ENCODE measurements at places on chromosomes 12 and 14.
A peak's percentile ranks its signal among the peaks of the same experiment; 100 is the strongest.

- DNase-seq = no peak
Measured at GRCh38 chr14:104441275-104442106, 138.1 kb upstream of the C14orf180 start.

DNA sequence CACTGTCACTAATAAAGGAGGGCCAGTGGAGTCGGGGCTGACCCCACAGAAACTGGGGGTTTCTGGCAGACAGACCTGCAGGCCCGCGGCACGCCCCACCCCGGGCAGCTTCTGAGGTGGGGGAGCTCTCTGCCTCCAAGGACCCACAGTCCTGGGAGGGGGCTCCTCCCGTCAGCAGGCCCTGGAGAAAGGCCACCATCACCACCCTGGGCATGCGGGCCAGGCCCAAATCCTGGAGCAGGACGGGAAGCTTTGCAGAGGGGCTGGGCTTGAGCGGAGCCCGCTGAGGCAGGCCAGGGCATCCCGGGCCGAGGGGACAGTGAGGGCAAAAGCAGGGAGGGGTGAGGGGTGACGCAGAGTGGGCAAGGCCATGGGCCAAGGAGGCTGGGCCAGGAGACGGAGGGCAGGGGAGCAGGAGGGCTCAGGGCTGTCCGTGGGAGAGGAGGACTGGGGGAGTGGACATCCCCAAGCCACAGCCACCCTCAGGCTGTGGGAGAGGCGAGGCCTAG lies 11.1 kb upstream of the GPR132 start:
- DNase-seq = no peak

DNA sequence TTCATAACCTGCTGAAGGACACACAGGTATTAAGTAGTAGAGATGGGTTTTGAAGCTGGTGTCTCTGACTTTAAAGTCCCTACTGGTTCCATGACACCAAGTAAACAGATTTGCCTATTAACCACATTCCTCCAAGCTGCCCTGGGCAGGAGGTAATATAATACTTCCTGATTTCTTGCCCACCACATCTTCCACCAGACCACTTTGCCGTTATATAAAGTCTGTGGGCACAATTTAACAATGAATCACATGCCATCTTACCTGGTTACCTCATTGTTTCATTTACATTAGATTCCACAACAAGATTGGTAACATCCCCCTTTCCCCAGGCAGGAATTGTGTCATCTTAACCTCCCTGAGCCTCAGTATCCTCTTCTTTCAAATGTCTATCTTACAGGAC lies 900 bp upstream of the LRRC23 start:
- no peak for DNase-seq

DNA sequence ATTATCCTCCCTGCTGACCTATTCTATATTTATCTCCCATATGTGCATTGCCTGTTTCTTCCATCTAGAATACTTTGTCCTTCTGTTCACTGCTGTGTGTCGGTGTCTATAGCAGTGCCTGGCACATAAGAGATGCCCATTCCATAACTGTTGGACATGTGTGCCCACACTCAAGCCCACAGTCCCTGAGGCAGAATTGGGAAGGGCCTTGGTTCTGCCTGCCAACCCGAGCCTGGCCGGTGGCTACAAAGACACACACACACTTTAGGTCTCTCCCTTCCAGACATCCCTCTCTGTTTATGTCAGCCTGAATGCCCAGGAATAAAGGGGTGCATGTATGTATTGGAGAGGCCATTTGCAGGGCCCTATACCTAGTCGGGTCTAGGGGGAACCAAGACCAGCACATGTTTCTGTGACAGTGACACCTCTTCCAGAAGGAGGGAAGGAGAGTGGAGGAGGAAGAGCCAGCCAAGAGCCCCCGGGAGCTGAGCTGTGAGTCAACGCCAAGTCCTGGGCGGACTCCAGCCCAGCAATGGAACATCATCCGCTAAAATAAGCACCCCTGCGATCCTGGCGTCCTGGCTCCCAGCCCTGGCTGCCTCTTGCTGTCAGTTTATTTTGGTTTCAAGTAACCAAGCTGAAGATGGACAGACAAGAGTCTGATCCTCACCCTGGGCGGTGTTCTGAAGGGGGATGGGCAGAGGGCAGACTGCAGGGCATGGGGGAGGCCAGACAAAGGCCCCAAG lies 4.3 kb upstream of the ASB2 start:
- no peak for DNase-seq

DNA sequence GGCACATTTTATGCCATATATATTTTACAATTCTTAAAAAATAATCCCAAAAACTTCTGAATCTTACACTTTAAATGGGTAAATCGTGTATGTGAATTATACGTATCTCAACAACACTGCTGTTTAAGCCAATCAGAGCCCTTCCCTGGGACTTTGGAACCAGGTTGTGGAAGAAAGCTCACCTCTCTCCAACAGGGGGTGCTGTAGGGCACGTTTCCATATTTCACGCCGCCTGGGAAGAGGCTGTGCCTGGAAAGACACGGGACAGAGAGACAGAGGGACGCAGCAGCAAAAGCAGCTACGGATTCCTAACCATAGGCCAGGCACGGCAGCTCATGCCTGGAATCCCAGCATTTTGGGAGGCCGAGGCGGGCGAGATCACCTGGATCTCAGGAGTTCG lies 29.4 kb upstream of the FBRSL1 start:
- no peak for DNase-seq

GRCh38 chr14:23110579-23111365 lies 6.0 kb upstream of the CIROP start:
- no peak for DNase-seq

GRCh38 chr14:88554457-88555286 lies at the start of gene PTPN21:
TSS of gene PTPN21 (minus strand) at chr14:88555007. CDS start at chr14:88550417, 4,590 bp downstream.
- no peak for DNase-seq

GRCh38 chr14:65421201-65421981 lies 8.9 kb downstream of the FUT8 start:
- DNase-seq = no peak

DNA sequence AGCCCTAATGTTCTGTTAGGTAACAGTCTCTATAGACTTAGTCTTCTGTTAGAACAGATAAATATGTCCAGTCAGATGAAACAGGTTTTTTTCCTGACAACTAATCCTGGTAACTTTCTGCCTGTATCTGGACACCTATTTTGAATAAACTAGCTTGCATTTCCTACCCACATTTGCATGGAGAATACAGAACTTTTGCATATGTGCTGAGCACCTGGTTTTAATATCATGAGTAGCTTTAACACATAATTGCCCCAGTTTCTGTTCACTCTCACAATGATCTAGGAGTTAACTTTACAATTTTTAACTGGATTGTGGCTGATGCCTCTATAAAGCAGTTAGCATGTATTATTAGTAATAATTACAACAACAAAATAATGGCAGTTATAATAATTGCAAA lies 111.7 kb downstream of the KTN1 start:
- no peak for DNase-seq

DNA sequence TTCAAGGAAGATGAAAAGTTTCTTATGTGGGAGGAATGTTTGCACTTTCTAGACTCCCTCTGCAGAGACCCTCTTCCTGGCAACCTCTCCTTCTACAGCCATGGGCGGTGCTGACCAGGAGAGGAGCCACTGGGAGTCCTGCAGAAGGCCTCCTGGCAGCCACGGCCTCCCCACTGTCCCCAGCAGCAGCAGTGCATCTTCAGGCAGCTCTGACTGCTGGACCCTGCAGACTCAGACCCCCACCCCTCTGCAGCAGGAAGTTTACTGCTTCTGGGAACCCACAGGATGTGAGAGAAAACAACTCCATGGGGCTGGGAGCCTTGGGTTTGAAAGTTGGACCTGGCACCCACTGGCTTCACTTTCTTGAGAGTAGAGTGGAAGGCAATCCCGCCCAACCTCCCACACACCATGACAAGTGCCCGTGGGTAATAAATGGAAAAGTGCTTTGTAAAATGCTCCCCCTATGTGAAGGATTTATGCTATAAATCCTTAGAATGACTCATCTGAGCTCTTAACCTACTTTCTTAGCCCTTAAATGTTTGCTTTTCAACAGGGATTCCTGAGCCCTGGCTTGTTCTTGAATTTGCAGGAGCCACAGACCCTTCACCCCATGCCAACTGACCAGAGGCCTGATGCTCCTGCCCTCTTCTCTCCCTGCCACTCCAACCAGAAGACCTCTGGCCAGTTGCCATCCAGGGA lies 37.5 kb upstream of the DDX11 start:
- no peak for DNase-seq

DNA sequence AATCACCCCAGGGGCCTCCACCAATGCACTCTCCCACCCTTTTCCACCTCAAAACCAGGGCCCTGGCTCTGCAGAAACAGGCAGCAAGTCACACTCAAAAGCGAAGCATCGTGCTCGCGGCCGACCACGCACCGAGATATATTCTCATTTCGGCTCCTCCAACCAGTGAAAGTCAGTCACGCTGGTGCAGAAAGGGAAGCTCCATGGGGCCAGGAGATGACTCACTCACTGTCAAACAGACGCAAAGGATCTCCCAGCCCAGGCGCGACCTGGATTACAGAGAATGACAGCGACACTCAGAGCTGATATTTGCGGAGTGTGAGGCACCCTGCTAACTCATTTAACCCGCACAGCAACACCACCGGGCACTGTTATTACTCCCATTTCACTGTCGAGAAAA lies 173.6 kb downstream of the CALM1 start:
- no peak for DNase-seq

DNA sequence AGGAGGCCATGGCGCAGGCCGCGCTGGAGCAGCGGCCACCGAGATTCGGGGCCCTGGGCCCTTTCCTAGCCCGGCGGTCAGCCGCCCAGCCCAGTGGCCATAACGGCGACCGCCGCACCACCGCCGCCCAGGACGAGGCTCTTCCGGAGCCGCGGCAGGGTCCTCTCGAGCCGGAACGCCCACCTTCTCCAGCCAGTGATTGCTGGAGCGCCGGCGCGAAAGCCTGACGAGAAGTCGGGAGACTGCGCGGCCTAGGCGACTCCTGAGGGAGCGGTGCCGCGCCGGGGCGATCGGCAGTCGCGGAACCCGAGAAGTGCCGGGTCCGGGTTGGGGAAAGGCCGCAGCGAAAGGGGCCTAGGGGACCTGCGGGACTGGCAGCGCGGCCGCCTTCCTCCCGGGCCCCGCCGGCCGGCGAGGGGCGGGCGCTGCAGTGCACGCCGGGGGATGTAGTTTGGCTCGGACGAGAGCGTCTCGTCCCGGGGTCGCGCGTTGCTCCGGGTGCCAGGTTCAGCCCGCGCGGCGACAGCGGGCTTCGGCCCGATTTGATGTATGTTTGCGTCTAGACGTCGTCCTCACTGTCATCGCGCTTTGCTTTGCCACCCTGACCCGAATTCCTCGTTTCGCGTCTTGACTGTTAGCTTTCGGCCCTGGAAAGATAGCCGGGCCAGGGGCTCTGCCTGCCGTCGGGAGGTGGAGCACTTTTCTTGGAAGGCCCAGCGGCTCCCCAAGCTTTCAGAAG lies at the start of gene VTI1B:
Gene VTI1B, minus strand, starts transcription at position 153 of the 739 bp plus-strand sequence. Its CDS starts 143 bp downstream, at position 10.
- peak; percentile 25 for DNase-seq

- DNase-seq = no peak
Measured at GRCh38 chr14:97380539-97380941, 583.4 kb downstream of the VRK1 start.

- DNase-seq = no peak
Measured at GRCh38 chr14:72515779-72516770, 377.8 kb downstream of the DPF3 start.

GRCh38 chr12:110545812-110546211 lies 37.3 kb downstream of the PPTC7 start:
- no peak for DNase-seq

- DNase-seq = no peak
Measured at GRCh38 chr12:68762691-68763090, 16.7 kb downstream of the SLC35E3 start.

DNA sequence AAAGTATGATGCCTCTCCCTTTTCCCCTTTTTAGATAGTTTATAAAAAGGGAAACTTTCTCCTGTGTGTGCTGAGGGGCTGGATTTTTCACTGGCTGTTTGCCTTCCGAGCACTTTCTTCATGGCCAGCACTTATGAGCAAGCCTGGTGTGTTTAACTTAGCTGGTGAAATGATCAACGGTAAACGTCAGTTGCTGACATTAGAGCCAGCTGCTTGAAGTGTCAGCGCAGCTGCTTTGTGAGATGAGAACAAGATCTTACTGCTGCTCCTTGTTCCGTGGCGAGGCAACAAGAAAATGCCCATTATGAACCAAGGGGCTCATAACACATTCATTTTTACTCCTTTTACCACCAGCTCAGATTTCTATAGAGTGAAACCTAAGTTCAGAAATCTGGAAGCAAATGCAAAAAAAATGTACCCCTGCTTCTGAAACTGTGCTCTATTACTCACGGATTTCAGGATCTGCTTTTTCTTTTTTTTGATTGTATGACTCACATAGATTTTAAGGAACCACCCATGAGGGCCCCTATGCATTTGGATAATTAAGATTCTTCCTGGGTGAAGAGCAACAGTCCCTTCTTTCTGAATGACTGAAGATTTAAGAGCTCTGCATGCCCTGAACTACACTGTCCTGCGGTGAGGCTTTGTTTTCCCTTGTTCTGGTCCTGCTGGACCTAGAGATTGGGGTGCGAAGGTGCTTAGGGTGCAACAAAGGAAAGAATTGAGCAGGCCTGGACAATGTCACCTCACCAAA lies 74.3 kb upstream of the CPM start:
- DNase-seq = no peak

- no peak for DNase-seq
Measured at GRCh38 chr14:91466192-91466591, 43.9 kb downstream of the PPP4R3A start.

- DNase-seq = peak; percentile 29
Measured at GRCh38 chr12:105279460-105280056, 43.6 kb upstream of the APPL2 start.

DNA sequence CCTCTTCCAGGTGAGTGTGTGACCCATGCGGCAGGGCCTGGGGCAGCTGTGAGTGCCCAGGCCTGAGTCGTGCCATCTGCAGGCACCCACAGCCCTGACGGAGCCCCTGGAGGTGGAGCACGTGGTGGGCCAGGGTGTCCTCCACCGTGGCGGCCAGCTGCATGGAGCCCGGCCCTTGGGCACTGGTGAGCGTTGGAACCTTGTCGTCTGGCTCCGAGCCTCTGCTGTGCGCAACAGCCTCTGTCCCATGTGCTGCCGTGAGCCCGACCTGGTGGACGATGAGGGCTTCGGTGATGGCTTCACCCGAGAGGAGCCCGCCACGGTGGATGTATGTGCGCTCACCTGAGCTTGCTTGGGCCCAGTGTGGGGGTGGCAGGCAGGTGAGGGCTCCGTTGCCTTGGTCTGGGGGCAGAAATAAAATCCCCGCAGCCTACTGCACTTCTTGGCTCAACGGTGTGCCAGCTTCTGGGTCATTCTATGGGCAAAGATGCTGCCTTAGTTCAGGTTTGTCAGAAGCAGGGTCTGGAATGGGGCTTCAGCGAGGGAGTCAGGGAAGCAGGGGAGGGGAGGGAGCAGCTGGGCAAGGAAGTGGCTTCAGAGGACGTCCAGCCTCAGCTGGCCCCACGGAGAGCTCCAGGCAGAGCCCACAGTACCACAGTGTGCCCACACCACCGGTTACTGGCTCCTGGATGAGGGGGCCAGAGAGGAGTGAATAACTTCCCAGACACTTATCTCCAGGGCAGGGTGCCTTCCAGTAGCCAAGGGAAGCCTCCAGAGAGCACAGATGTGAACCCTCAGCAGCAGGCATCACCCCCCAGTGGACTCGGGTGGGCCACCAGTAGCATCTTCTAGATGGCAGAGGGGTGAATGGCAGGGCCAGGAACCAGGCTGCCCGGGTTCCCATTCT lies 1.2 kb upstream of the ARL6IP4 start:
- no peak for DNase-seq
